Suprapubic skin (tissue), 4 donors: ENCODE measurements at places on chromosomes 3 and 15.

- DNase-seq: no peak
Measured at GRCh38 chr3:81951106-81951505, 189.7 kb upstream of the GBE1 start.

DNA sequence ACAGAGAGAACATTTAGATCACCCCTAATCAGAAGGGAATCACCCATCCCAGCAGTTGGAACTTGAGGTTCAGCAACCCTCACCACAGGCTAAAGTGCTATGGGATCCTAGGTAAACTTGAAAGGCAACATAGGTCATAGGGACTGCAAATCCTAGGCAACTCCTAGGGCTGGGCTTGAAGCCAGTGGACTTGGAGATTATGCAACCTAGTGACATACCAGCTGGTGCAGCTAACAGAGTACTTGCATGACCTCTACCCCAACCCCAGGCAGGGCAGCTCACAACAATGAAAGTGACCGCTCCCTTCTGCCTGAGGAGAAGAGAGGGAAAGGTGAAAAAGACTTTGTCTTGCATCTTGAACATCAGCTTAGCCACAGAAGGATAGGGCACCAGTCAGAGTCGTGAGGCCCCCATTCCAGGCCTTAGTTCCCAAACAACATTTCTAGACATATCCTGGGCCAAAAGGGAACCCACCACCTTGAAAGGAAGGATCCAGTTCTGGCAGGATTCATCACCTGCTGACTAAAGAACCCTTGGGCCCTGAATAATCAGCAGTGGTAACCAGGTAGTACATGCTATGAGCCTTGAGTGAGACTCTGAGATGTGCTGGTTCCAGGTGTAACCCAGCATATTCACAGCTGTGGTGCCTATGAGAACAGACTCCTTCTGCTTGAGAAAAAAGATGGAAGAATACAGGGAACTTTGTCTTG, 37.6 kb upstream of the FBN1 start:
- no peak for DNase-seq

GRCh38 chr15:65512807-65513416, 4.6 kb downstream of the DPP8 start:
- no peak for DNase-seq

GRCh38 chr3:183275418-183275817, 22.4 kb downstream of the B3GNT5 start:
- DNase-seq: no peak
